RPMI7951 (cell line): ENCODE measurements at places on chromosomes 16 and 17. TPM values are rescaled to one million over a fixed set of nuclear protein-coding genes. Genes with fewer than 3 reads are reported as not detected.

Gene SLFN13
- total RNA-seq: 0.84 and 1.2 TPM in 2 replicates

Gene TEX19
- total RNA-seq: 0.24 TPM in 1 of 2 replicates, not detected in the other

DNA sequence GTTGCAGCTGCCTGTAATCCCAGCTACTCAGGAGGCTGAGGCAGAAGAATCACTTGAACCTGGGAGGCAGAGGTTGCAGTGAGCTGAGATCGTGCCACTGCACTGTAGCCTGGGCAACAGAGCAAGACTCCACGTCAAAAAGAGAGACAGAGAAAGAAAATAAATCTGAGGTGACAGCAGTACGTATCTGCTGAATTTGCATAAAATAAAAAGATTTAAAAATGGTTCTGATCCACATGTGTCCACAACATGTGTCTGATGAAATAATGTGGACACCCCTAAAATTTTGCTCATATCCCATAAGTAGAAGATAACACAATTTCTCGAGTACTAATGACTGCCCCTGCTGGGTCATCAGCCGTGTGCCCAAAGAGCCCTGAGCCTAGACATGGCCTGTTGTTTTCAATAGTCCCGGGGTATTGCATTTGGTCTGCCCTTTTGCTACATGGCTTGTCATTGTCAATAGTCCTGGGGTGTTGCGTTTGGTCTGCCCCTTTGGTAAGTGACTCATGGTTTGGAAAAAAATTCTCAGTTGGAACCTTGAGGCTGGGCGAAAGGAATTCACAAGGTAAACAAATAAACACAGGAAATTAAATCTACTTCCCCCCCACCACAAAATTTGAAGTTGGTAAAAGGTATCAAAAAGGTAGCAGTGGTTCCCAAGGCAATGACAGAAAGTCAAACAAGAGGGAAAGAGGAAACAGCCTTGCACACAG, 434.6 kb upstream of the MAF start:
- DNase-seq: no peak

DNA sequence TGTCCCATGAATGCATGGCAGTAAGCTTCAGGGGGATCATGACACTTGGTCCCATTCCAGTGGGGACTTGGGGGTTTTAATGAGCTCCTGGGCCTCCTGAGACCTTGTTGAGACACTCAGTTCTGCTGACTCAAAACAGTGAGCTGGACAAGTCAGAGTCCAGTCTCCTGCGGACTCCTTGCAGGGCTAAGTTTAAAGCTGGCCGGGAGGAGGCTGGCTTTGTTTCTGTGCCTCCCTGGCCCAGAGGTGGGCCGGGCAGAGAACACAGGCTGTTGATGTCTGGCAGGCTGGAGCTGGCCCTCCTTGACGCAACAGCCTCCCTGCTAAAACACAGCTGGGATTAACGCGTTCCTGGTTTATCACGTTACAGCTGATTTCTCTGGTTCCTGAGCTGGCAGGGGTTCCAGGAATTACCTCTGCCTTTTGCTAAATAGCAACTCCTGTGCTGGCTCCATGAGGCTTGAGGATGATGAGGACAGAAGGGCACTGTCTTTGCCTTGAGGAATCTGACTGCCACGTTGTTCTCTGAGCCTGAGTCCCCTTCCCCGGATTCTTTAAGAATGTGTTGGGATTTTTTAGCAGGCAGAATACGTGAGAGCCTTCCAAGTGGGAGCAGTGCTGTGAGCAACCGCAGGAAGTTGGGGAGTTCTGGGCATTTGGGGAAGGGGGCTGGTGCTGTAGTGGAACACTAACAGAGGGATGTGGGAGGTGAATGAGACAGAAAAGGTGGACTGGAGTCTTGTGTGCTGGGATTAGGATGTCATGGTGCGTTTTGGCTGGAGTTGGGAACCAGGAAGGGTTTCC, 2.0 kb downstream of the GPT2 start:
- no peak for DNase-seq

GRCh38 chr17:67401598-67402504, 24.8 kb downstream of the PITPNC1 start:
- DNase-seq: no peak

Gene WNK4
- 0.20 and 0.24 TPM in 2 replicates for total RNA-seq

DNA sequence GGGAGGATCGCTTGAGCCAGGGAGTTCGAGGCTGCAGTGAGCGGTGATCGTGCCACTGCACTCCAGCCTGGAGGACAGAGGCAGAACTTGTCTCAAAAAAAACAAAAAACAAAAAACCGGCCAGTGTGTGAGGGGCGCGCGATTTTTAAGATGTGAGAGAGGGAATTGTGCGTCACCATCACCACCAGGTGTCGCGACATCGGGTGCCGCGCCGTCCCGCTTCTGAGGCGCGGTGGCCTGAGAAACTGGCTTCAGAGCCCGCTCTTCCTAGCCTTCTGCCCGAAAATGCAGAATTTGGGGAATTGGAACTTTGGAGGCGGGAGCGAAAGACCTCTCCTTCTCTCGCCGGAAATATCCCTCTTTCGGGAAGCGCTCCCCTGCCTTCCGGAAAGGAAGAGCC, 524.8 kb downstream of the KCNJ18 start:
- DNase-seq: no peak

Gene RAD51C
- total RNA-seq: 51.7 and 53.3 TPM in 2 replicates

DNA sequence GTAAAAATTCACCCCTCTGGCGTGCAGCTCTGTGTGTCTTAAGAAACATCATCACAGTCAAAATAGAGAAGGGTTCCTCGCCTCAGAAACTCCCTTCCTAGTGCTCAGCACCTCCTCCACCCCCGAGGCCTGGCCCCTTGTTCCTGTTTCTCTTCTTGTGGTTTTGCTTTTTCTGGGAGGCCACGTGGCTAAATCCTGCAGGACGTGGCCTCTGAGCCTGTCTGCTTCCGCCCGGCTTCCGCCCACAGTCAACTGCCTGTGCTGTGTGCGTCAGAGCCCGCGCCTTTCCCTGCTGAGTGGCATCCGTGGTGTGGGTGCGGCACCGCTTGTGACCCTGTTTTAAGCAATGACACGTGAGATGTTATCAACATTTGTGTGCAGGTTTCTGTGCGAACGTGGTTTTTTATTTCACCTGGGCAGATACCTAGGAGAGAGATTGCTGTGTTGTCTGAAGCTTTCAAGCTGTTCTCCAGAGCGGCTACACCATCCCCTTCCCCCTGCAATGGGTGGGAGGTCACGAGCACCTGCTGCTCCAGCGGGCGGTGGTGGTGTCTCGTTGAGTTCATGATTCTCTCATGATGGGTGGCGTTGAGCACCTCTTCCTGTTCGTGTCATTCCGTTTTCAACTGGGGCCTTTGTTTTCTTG, 21.7 kb downstream of the ACSF3 start:
- no peak for DNase-seq

GRCh38 chr16:85515830-85516397, 97.2 kb upstream of the GSE1 start:
- no peak for DNase-seq
